T-helper 9 cell (primary cell): ENCODE measurements at places on chromosomes 2 and 18.

- DNase-seq: no peak
Observed at GRCh38 chr2:167355821-167356220, 467.5 kb downstream of the XIRP2 start.

- DNase-seq: no peak
Observed at GRCh38 chr2:74497777-74498499, 1.5 kb downstream of the LBX2 start.

DNA sequence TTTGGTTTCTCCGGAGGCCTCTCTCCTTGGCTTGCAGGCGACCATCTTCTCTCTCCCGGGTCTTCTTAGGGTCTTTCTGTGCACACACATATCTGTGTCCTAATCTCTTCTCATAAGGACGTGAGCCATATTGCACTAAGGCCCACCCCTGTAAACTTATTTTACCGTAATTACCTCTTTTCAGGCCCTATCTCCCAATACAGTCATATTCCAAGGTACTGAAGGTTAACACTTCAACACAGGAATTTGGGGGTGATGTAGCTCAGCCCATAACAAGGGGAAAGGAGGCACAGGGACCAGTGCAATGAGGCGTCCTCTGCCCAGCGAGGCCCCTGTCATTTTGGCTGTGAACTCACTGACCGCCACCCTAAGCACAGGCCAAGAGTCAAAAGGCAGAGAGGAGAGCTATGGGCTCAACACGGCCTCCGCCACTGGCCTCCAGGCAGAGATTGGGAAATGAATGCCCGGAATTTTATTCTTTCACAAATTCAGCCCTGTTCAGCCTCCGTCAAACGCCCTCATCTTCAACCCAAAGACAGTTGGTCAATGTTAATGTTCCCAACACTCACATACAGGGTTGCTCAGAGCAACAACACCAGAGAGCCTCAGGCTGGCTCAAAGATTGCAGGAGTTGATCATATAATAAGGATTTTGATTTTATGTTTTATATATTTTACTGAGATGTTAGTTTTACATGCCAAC, 15.9 kb upstream of the NMUR1 start:
- no peak for DNase-seq

DNA sequence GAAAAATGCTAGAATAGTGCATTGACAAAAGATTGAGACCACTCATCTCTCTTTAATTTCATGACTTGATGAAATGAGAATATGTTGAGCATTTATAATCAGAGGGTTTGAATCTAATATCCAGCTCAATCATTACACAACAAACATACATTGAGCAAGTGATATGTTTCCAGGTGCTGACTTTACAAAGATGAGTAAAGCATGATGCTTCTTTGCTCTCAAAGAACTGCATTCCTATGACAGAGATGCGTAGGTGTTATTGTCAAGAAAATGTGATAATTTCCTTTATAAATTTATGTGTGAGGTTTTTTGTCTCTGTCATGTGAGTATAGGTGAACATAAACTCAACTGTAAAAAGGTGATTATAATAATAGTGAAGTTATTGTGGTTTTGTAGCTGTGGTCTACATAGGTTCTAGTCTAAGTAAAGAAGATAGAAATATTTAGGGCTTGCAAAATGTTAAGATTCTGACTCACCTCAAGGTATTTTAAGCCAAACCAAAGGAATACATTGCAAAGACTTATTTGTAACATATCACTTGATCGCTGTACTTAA, 389.8 kb downstream of the GALNT13 start:
- no peak for DNase-seq

DNA sequence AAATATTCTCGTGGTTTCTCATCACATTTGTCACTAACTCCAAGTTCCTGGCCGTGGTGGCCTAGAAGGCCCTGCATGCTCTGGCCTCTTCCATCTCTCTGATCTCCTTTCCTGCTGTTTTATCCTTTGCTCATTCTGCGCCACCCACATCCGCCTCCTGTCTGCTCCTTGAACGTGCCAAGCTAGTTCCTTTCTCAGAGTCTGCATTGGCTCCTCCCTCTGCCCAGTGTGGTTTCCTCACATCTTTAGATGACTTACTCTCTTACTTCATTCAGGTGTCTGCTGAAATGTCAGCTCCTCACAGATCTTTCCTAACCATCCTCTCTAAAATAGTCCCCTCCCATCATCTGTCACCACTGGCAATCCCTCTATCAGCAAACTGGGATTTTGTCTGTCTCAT, 158.6 kb upstream of the RBMS1 start:
- DNase-seq: peak; percentile 45
